Globus pallidus (tissue), 1 donor: ENCODE measurements at places on chromosomes 13 and 19.

- no peak for DNase-seq
Observed at GRCh38 chr13:75704927-75705288, 68.8 kb downstream of the LMO7 start.

GRCh38 chr13:97124915-97125809 is 97.0 kb upstream of the MBNL2 start:
- DNase-seq: peak; percentile 41

DNA sequence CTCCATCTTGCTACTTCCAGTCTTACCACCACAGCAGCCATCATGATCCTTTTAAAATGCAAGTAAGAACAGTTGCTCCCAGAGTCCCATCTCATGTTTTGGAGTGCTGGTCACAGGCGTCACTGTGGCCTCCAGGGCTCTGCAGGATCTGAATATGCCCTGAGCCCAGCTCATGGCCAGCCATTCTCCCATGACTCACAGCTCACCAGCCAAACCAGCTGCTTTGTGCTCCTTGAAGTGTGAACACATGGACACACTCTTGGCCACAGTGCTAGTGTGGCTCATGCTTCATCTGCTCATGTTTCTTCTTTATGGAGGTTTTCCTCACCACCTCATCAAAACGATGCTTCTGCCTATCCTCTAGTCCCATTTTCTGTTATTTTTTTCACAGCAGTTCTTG is 466.5 kb downstream of the UQCRFS1 start:
- no peak for DNase-seq

GRCh38 chr13:41780715-41781706 is 179.9 kb downstream of the VWA8 start:
- no peak for DNase-seq
